ENCODE measurements at places on chromosomes 2 and 18.

GRCh38 chr2:57190007-57190406 lies 856.6 kb upstream of the VRK2 start:
- no peak for DNase-seq

GRCh38 chr2:240297256-240298116 lies 138.0 kb upstream of the GPC1 start:
- DNase-seq, result no peak

GRCh38 chr18:66156946-66157687 lies 406.3 kb downstream of the CDH7 start:
- no peak for DNase-seq

DNA sequence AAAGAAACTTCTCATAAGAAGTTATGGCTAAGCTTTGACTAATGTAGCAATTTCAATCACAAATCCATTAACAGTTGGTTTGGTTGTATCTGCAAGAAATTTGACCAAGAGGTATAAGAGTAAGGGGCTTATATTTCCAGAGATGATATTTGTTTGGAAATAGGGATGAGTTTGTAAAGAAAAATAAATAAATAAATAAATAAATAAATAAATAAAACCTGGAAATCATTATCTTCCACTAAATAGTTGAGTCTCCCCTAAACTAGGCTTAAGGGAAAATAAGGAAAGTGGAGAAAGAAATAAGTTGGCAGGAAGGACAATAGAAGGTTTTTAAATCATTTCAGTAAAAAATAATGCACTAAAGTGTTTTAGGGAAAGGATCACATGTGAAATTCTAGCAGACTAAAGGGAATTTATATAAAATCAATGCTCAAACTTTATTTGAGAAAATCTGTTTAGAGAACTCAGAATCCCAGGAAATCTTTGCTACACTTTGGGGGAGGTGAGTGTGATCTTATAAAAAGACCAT lies 23.5 kb upstream of the SCN7A start:
- DNase-seq, result no peak

DNA sequence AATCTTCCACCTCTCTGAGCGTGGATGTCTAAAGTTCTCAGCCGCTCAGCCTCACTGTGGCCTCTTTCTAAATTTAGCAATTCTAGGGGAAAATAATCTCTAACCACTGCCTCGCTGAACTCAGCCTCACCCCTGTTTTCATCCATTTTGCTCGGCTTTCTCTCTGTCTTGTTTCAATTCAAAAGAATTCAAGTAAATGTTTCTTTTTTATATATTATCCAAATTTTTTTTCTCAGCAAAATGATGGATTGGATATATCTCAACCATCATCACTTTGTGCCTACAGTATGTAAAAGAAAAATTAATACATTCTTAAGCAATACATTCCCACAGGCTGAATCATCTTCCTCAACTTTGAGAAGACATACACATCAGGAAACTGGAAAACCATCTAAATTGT lies 24.0 kb upstream of the GALNT5 start:
- DNase-seq, result no peak

DNA sequence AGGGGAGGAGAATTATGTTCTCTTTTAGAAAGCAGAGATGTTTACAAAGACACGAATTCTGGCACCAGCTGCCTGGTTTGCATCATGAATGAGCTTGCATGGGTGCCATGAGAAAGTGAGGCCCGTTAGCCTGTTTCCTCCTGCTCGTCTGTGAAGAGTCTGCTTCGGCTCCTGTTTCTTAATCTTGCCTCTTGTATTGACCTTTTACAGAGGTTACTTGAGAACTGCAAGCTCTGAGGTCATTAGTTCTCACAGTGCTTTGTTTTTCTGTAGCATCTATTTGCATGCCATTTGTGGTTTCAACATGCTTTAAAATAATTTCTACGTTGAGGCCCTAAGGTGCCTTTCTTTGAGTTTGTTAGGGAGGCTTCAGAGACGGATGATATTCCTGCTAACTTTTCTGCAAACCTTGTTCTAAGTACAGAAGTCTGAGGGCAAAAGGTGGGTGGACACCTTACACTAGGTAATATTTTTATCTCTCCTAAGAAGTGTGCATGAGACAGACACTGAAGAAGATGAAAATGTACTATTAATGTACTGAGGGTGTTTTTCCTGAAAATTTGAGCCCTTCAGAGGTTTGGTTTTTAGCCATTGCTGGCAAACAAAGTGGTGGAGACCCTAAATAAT lies 53.4 kb upstream of the LINC00305 start:
- DNase-seq, result no peak

DNA sequence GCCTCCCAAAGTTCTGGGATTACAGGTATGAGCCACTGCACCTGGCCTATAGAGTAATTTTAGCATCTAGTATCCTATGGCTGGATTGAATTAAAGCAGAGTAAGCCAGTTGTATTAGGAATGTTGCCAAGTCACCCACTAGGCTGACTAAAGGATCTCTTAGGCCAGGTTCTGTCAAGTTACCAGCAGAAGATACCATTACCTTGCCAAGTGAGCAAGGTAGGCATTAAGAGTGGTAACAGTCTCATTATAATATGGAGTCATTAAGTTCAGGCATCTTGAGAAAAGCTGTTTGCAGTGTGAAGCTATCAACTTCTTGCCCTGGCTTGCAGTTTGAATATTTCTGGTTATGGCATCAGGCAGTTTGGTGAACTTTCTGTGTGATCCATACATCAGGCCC lies 37.0 kb upstream of the MTCL1 start:
- DNase-seq, result no peak

Data from NCI-H1436 treated with DMSO at 0.1 percent for 48 hours (cell line).